ENCODE measurements at places on chromosomes 1 and 21.

DNA sequence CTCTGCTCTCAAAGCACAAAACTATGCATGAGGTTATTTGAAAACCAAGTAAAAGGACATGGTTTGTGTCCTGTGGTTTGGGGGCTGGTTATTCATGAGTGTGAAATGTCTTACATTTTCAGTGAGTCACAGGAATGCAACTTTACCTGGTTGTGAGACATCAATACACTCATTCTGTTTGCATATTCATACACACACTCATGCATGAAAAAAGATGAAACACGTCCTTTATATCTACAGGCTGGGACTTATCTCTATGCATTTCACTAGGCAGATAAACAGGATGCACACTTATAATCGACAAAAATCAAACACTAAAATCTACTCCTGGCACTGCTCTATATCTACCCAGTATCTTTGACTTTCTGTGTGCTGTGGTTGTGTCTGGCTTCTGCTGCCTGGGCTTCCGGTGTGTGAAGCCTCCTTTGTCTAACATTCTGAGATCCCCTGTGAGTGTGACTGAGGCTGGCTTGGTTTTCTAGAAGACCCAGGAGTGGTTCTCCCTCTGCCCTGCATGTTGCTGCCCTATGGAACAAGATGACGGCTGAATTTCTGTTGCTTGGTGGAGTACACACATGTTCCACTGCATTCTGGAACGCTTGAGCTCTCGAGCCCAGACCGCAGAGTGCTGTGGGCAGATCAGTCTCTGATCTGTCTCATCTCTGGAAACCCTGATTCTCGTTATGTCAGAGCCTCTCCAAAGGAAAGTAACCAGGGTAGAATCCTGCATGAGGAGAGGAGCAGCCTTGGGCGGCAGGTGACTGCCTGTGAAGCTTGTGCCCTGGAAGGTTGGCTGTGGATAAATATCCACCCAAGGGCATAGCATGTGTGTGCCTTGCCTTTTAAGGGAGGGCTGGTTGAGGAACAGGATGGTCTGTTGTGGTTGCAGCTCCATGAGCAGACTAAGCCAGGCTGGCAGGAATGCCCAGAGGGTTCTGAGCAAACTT lies 19.7 kb upstream of the FASLG start:
- peak; percentile 53 for DNase-seq

- no peak for DNase-seq
Observed at GRCh38 chr1:118960567-118961136, 27.5 kb downstream of the TBX15 start.

DNA sequence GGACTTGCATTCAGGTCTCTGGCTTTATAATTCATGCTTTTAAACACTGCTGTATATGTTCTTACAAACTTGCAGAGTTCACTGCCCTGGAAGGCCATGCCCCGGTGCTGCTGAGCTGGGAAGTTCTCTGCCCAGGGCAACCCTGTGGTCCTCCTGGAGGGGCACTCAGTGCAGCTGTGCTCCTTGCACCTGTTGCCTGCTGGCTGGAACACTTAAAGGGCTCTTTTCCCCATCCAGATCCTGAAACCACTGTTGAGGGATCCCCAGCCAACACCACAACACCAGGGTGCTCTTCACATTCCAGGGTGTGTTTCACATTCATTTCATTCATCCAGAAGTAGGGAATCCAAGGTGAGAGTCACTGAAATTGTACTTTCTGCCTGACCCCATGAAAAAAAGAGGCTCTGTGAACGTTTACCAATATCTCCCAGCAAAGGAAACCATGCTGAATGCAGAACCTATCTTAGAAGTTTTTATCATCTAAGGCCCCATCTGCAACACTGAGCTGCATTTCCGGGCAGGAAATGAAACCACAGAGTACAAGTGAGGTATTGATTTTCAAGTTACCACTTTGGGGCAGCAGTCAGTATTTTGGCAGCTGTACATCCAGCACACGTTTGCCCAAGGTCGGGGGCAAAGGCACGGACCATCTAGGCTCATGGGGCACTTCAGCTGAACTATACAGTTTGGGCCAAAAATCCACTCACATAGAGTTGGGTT lies 16.4 kb upstream of the KIAA0040 start:
- no peak for DNase-seq

DNA sequence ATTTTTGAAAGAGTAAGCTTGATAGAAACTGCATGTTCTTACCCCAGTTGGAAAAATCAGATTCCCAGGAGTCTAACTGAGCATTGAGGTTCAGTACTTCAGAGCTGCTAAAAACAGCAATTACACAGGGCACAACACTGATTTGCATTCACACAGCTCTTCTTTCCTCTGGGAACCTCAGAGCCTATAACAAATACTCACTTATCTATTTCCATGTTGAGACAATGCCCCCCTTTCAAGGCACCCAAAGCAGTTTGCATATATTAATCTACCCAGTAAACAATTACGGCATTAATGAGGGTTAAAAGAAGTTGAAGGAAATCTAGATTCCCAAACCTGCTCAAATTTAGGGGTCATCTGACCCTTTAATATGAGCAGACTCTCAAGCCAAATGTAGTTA lies 126.9 kb upstream of the SLC35F3 start:
- DNase-seq: no peak

- DNase-seq: no peak
Observed at GRCh38 chr1:2596530-2597333, 10.2 kb downstream of the PRXL2B start.

DNA sequence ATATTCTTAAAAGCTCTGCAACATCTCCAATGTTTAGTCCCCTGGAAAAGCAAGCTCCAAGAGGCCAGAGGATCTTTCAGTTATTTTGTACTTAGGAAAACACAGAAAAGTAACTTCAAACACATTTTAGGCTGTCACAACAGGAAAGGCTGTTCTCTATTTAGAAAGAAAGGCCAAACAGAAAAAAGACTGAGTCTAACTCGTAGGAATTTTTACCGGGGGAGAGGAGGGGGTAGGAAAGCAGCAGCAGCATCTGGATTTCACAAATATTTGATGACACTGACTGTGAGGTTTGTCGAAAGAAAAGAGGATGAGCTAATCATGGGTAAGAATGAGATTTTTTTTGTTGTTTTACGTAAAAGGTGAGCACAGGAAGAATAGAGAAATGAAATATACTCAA lies 107.1 kb downstream of the EIF4G3 start:
- no peak for DNase-seq

GRCh38 chr1:181675091-181675917 lies 192.0 kb downstream of the CACNA1E start:
- no peak for DNase-seq

GRCh38 chr1:237041795-237042525 lies at the start of gene RYR2:
TSS of gene RYR2 (plus strand) at chr1:237042184. CDS start at chr1:237042522, 338 bp downstream.
- DNase-seq: no peak

- DNase-seq: no peak
Observed at GRCh38 chr1:18947570-18947969, 8.9 kb downstream of the IFFO2 start.

- no peak for DNase-seq
Observed at GRCh38 chr1:92786111-92786901, 1.4 kb upstream of the EVI5 start.

- DNase-seq: no peak
Observed at GRCh38 chr21:38758501-38759214, 47.1 kb upstream of the ETS2 start.

GRCh38 chr1:221468546-221468945 lies 273.3 kb downstream of the DUSP10 start:
- DNase-seq: no peak

- peak; percentile 83 for DNase-seq
Observed at GRCh38 chr1:167714098-167714438, 7.7 kb upstream of the MPZL1 start.

GRCh38 chr1:181015251-181015615 lies 7.4 kb downstream of the STX6 start:
- DNase-seq: no peak

GRCh38 chr1:244778344-244778743 lies 57.1 kb upstream of the COX20 start:
- no peak for DNase-seq

DNA sequence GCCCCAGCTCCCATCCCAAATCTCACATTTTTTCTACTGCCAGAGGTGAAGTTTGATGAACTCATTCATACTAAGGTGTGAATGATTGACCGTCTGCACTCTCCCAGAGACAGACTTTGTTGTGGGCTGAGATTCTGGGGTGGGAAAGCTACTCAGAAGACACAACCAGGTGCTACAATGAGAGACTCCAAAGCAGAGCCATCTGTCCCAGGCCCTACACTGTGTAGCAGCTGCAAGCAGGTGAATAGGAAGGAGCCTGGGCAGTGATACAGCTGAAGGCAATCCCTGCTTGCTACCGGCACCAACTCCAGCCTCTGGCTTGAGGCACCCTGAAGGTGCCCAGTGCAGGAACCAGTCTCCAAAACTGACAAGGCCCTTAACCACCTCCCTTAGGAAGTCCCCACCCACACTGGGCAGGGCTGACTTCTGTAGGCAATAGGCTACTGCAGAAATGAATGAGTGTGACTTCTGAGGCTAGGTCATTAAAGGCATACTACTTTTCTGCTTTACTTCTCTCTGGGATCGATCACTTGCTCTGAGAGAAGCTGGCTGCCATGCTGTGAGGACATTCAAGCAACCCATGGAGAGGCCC lies 79.7 kb upstream of the RUNX3 start:
- DNase-seq: no peak

- no peak for DNase-seq
Observed at GRCh38 chr1:197066719-197067456, at the start of gene F13B. TSS of gene F13B (minus strand) at chr1:197067260. CDS start at chr1:197067223, 37 bp downstream.

GRCh38 chr1:21815724-21816321 lies 3.8 kb downstream of the LDLRAD2 start:
- no peak for DNase-seq

- no peak for DNase-seq
Observed at GRCh38 chr1:12178511-12178910, 11.7 kb downstream of the TNFRSF1B start.

DNA sequence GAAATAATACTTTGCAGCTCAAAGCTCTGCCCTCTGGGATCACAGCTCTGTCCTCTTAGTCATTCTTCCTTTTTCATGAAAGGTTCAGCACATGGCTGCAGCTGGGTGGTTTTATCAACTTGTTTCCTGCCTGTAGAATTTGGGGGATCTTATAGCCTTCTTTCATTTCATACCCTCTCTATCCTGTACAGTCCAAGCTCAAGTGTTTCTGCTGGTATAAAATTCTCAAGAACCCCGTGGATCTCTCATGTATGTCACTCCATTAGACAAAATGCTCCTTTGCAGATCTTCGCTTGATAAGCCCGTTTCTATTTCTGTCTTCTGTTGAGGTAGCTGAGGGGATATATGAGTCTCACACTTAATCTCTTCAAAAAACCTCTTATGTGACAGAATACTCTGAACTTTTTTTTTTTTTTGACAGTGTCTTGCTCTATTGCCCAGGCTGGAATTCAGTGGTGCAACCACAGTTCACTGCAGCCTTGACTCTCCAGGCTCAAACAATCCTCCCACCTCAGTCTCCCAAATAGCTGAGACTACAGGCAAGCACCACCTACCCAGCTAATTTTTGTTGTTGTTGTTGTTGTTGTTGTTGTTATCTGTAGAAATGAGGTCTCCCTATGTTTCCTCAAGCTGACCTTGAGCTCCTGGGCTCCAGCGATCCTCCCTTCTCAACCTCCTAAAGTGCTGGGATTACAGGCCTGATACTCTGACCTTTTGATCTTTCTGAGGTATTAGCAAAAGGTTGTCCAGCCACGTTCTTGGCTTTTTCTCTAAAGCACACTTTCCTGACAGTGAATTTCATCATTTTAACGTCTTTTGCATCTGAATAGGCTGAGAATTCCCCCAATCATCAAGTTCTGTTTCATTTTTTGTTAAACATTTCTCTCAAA lies 24.6 kb upstream of the COL9A2 start:
- no peak for DNase-seq

DNA sequence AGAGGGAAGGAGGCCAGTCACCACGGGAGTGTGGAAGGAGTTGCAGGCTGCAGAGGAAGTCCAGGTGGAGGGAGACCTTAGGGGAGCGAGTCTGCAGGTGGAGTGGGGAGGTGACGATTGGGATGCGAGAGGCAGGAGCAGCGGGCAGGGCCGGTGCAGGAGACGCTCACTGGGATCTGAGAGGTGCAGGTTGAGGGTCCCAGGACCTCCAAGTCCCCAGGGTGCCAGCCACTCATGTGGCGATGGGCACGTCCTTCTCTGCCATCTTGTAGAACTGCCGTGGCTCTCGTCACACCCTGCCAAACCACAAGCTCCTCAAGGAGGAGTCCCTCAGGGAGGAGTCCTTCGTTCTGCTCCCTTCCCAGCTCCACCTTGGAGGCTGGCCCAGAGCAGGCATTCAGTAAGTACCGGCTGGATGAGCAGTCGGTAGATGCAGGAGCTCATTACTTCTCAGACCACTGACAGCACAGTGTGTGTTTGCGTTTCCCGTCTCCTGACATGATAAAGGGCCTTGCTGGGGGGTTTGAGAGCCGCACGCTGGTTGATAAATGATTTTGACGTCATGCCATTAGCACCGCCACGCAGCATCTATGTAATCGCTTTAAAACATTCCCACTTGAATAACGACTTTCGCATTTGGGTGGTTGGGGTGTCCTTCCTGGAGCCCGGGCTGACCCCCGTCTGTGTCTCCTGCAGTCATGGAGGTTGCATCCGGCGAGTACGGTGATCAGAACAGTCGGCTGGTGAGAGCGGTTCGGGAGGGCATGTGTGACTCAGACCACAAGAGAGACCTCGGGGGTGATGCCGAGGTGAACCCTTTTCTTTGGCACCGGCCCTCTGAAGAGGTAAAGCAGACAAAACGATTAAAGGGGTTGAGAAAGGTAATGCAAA lies 27.8 kb downstream of the TFF3 start:
- no peak for DNase-seq

- DNase-seq: no peak
Observed at GRCh38 chr21:41229509-41230248, 61.7 kb downstream of the BACE2 start.

GRCh38 chr1:41418857-41419583 lies 57.8 kb downstream of the FOXO6 start:
- no peak for DNase-seq

DNA sequence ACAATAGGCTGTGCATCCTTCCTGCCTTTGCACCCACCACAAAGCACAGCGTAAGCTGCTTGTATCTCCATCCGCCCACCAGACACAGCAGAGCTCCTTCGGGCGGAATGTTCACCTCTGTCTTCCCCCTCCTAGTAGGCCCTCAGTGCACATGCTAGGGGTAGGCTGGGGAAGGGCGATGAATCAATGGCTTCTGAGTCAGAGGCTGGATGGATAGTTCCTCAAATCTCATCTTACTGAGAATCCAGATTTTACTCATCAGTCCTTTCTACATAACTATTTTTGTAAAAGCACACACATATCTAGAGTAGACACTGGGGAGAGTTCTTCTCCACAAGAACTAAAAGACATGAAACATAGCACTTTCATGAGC lies 73.8 kb downstream of the BCAR3 start:
- peak; percentile 47 for DNase-seq
